EL (cell line): ENCODE measurements at places on chromosomes 6 and 20.

- DNase-seq: no peak
Measured at GRCh38 chr20:47350691-47351545, 5.6 kb downstream of the ZMYND8 start.

GRCh38 chr6:6734479-6735465 is 146.3 kb downstream of the LY86 start:
- DNase-seq: no peak

GRCh38 chr6:107917451-107918375 is 40.3 kb downstream of the SEC63 start:
- DNase-seq: no peak

DNA sequence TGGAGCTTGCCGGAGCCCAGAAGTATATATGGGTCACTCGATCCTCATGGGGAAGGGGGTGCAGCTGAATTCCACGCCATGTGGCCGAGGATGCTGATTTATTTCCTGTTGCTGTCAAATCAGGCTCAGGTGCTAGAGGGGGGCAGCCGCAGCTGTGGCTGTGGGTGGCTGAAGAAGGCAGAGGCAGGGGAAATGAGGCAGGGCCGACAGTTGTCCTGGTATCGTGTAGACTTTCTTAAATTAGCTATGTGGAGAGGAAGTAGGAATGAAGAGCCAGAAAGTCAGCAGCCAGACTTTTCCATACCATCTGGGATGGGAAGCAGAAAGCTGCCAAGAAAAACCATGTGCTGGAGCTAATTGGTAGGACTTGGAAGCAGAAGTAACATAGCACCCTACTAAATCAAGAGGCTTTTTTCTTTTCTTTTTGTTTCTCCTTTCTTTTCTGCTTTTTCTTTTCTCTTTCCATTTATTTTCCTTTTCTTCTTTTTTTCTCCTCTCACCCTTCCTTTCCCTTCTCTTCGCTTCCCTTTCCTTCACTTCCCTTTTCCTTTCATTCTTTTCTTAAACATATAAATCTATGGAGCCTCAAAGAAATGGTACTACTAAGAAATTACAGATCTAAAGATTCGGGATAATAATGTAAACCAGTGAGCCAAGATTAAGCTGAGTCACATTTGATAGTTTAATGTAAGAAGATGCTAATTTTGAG is 90.6 kb upstream of the CD83 start:
- no peak for DNase-seq

DNA sequence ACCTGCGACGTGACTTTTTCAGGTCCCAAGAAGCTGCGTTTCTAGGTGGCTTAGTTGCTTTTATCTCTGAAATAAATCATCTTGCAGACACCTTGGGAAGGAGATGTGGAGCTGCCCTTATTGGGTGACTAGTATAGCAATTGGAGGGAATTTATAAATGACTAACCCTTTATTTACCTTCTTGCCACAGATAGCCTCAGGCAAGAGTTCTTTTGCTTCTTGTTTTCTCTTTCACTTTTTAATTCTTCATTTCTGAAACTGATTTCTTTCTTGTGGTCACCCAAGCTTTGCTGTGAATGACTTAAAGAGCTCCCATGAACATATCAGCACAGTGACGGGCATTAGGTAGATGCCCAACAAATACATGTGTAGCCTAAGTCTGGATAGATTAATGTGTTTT is 3.0 kb downstream of the ADGRF4 start:
- DNase-seq: peak; percentile 24

- no peak for DNase-seq
Measured at GRCh38 chr6:28634411-28634760, 108.7 kb downstream of the GPX5 start.
